Stimulated activated CD8-positive, alpha-beta memory T cell treated with anti-CD3 and anti-CD28 coated beads, Interleukin-7, amount 100 ng/mL, for 1 hour (primary cell): ENCODE measurements at places on chromosomes 3 and 15.

DNA sequence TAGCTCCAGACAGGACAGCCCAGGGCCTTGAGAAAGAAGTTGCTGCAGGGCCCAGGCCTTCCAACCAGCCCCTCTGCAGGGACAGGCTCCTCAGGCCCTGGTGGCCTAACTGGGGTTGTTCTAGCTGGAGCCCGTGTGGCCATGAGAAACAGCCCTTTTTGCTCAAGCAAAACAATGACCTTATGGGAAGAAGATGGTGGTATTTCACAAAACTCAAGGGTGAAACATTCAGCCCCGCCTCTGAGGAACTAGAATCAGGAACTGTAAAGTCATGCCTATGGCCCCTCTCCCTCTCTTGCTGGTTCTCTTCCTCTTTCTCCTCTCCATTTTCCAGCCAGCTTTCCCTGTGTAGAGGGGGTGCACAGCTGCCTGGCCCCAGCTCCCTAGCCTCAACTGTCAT is 273.3 kb downstream of the RPLP1 start:
- no peak for DNase-seq

DNA sequence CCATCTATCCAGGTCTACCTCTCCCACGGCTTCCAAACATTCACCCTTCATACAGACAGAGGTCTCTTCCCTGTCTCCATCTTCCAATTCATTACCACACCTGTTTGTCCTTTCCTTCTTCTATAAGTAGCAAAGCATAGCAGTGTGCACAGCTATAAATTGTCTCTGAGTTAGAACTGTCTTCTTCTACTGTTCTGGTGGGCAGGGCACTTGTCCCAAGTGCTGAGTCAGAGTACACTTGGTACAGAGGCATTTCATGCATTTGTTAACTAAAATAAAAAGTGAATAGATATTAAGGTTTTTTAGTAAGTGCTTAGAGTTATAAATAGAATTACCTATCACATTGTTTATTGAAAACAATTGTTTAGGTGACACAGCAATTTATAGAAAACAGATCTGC is 150.1 kb upstream of the CCDC54 start:
- no peak for DNase-seq

GRCh38 chr15:71656425-71656824 is 153.9 kb upstream of the NR2E3 start:
- no peak for DNase-seq

DNA sequence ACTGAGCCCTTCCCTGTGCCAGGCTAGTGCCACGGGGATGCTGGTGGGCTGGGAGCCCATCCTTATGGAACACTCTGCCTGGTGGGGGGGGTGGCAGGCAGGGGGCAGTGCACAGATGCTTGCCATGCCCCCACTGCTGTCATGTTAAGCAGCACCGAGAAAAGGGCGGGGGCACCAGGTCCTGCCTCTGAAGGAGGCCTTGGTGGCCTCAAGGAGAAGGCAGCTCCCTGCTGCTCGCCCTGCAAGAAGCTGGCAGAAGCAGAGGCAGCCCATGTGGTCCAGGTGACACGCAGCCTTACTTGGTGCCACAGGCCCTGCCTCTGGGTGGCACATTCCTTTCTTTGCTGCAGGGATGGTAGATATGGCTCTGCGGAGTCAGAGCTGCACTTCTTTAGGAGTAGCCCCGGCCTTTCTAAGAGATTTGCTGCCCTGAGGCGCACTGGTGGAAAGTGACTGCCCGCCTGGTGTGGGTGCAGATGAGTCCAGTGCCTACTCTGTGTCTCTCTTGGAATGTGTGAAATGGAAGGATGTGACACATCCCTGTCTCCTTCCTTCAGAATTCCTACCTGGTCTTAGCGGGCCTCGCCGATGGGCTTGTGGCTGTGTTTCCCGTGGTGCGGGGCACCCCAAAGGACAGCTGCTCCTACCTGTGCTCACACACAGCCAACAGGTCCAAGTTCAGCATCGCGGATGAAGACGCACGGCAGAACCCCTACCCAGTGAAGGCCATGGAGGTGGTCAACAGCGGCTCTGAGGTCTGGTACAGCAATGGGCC is 145.8 kb downstream of the LRRK1 start:
- no peak for DNase-seq

DNA sequence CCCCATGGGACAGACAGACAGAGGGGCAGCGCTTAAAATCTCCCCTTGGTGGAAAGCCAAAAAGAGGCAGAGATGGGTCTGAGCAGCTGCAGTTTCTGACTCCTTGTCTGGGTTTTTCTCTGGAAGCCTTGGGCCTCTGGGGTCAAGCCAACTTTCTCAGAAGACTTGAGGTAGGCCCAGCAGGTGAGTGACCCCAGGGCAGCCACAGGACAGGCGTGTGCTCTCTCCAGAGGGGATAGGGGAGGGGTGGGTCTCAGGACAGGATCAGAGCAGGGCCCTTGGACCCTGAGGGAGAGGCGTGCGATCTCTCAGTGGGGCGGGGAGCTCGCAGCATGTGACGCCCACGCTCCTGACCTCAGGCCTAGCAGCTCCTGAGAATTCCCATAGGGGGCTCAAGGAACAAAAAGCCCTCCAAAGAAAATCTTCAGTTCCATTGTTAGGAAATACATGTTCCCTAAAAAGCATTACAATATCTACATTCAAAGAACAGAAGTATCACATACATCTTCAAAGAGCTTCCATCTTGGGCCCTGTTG is 34.6 kb upstream of the DUSP7 start:
- no peak for DNase-seq
